IPS DF 19.7 (cell line): ENCODE measurements at places on chromosomes 12 and 14.
A peak's percentile ranks its signal among the peaks of the same experiment; 100 is the strongest.

DNA sequence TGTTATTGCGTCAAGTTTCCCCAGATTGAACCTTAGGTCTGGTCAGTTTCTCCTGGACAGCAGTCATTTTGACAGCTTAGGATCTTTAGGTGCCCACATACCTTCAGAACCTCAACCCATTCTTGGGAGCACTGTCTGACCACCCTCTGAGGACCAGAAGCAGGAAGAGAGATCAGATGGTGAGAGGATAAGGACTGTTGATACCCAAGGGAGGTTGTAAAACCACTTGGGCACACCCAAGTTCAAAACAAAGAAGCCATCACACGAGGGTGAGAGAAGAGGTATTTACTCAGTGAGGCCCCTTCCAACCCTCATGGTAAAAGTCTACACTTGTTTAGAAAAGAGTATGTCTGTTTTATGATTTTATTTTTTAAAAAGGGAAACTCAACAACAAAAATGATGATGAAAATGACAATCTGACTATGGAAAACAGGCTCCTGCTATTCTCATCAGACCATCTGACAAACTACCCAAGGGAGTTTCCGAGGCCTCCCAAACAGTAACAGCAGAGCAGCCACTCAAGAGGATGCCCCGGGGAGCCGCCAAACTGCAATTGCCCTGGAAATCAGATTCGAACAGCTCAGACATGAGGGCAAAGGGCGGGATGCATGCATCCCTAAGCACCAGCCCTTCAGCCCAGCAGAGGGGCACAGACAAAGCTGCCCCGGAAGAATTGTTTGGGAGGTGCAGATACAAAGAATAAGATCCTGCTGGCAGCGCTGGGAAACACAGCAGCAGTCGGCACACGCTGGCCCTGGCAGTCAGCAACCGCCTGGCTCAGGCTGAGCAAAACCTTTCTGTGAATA, 162.6 kb upstream of the PLEKHG7 start:
- no peak for DNase-seq

DNA sequence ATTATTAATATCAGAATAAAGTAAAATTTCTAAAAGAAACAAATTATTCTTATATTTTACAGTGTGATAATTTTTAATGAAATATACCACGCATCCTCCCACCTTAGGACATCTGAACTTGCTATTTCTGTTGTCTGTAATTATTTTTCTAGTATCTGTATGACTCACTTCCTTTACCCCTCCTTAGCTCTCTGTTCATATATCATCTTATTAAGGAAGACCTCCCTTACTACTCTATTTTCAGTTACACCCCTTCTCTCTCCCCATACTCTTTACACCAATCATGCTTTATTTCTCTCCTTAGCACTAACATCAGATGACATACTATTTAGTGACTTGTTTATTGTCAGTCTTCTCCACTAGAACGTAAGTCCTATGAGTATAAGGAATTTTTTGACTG, 34.2 kb upstream of the C12orf50 start:
- DNase-seq, result no peak

DNA sequence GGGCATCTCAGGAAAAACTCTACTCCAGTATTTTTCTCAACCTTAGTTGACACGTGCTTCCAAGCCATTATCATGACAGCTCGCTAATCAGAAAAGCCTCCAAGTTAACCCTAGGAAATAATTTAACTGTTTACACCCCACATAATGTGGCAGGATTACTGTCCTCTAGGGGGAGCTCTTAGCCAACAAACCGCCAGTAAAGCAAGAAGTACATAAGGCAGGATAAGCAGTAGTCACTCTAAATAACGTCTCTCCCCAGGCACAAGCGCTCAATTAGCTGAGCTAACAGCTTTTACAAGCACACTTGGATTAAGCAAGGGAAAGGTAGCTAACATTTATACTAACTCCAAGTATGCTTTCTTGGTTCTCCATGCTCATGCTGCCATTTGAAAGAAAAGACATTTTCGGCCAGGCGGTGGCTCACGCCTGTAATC, 22.8 kb downstream of the APOBEC1 start:
- no peak for DNase-seq

DNA sequence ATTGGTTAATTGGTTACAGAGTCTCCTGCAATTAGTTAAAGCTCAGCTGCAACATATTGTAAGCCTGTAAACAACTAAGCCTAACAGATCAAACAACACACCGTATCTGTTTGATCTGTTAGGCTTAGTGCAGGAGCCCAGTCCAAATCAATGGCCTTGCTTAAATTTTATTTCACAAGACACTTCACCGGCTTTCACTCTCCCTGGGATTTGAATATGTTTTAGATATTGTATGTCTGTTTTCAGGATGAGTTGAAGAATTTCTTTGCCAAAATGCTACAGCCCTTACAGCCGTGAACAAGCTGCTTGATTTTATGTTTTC, 5.5 kb upstream of the RNASE1 start:
- no peak for DNase-seq

- no peak for DNase-seq
Observed at GRCh38 chr12:9756706-9757105, 4.0 kb downstream of the CD69 start.

- no peak for DNase-seq
Observed at GRCh38 chr12:57428965-57429364, 1.9 kb downstream of the R3HDM2 start.

DNA sequence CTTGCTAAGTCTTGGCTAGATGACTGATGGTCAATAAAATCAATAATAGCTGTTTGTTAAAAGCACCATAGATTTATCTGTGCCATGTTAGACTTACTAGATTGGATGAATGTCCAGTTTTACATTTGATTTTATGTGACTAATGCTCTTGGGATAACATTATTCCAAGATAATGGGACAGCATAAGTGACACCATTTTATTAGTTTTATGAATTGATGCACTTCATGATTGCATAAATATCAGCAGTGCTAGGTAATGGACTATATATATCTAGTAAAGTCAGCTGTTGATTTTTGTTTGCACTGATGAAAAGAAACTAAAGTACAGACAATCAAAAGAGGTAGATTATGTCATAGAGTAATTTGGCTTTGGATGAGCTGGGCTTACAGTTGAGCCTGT, 10.4 kb downstream of the TRIM9 start:
- DNase-seq, result no peak

- no peak for DNase-seq
Observed at GRCh38 chr14:93186466-93186865, 1.3 kb downstream of the LYSET start.

GRCh38 chr14:59181791-59182190, 6.7 kb upstream of the DAAM1 start:
- DNase-seq, result no peak

GRCh38 chr12:20646239-20646827, 48.8 kb upstream of the SLCO1C1 start:
- no peak for DNase-seq

DNA sequence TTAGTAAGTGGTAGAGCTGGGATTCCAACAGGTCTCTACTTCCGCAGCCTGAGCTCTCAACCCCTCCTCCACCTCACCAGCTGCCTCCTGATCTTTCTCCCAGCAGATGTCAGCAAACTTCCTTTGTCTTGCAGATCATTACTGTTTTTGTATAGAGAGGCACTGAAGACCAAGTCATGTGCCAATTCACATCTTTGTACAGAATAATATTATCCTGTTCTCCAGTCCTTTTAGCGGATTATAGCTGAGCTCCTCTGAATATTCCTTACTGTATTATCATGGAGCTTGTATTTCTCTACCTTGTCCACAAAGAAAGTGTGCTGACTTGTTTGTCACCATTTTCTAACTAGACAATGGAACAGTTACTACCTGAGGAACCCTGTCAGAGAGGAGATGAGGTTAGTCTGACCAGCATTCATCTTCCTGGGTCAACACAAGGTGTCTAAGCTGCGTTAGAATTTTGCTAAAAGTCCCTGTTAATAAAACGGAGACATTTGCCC, 142.3 kb upstream of the ARHGAP5 start:
- peak; percentile 54 for DNase-seq

GRCh38 chr12:111379942-111380554, 11.2 kb upstream of the PHETA1 start:
- no peak for DNase-seq

GRCh38 chr14:53900499-53900898, 56.1 kb downstream of the BMP4 start:
- DNase-seq, result no peak

GRCh38 chr12:59595883-59596540, at the start of gene SLC16A7:
SLC16A7 (plus strand) TSS chr12:59596029; CDS start chr12:59704802, 108,773 bp downstream.
- peak; percentile 15 for DNase-seq

DNA sequence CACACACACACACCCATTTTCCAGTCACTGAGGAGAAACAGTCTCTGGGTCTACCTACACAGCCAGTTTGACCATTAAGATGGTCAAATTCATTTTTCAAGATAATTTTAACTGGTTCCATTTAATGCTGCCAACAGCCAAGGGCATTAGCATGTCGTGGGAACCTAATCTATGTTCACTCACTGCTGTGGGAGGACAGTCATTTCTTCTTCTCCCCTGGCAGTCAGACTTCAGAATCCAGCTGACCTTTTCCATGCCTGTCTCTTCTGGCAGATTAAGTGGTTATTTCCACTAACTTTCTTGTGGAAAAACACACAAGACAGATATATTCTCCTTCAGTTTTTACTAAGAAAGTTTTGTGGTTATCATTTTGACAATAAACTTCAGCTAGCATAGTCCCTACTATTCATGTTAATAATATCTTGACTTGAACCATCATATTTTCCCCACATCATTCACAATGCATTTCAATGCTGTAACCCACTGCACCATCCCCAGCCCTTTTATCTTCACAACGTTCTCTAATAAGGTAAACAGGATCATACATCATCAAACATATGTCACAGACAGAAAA, 82.2 kb downstream of the DAD1 start:
- DNase-seq, result no peak

DNA sequence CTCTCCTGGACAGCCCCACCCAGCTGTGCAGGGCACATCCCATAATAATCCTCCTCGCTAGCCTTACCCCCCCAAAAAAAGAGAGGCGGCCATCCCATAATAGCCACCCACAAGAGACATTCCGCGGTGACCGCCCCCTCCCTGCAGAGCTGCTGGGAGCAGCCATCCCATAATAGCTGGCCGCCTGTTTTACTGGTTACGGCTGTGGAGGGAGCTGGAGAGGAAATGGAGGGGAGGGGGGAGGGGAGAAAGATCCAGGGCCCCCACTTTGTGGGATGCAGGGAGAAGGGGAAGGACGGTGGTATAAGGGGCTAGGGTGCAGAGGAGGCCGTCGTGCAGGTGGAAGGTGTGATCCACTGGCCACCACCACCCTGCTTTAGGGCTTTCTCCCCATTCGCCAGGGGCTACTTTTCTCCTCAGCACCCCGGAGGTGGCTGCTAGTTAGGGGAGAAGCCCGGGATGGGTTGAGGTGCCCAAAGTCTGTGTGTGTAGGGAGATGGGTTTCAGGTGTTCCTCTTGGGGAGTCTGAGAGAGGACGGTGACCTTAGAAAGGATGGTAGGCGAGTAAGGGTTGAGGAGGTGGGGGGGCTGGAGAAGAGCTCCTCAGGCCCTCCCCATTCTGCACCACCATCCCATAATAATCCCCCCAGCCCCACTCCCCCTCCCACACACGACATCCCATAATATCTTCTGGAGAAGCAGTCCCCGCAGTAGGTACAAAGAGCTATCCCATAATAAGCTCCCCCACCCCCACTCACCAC, 6.0 kb upstream of the CHD4 start:
- DNase-seq, result no peak

- DNase-seq, result no peak
Observed at GRCh38 chr14:92241966-92242595, 80.9 kb upstream of the SLC24A4 start.
